ENCODE measurements at places on chromosomes 7 and 10.

GRCh38 chr7:106720641-106721040 lies 59.7 kb upstream of the CCDC71L start:
- H3K4me3 ChIP-seq: no peak overlapping the region
- H3K4me1 ChIP-seq: peaks cover 12% of the 10 kb centered on the region
- H3K36me3 ChIP-seq: peaks cover 4% of the 10 kb centered on the region
- H3K27me3 ChIP-seq: peaks cover 14% of the 10 kb centered on the region

- H3K27me3 ChIP-seq: peaks cover 2% of the 10 kb centered on the region
- no peaks in the 10 kb centered on the region for H3K36me3 ChIP-seq
- H3K4me3 ChIP-seq: no peak overlapping the region
- no peak for DNase-seq
- no peak overlapping the region for H3K27ac ChIP-seq
Observed at GRCh38 chr7:70380421-70381015, 751.4 kb upstream of the GALNT17 start.

GRCh38 chr7:137798073-137798763 lies 48.6 kb downstream of the DGKI start:
- H3K4me1 ChIP-seq: no peaks in the 10 kb centered on the region
- peaks cover 35% of the 10 kb centered on the region for H3K27me3 ChIP-seq
- DNase-seq: no peak
- no peak overlapping the region for H3K27ac ChIP-seq

DNA sequence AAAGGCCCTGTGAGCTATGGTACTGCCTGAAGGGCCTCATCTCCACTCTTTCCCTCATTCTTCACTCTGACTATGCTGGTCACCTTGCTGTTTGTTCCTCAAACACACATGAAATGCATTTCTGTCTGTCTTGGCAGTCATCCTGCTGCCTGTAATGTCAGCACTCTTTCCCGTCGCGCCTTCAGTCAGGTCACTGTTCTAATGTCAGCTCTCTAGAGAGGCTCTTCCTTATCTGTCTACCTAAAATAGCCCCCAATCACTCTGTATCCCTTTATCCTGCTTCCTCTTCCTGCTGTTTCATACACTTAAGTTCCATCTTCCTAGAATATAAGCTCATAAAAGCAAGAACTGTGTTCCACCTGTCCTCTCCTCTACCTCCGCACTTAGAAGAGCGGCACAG lies 215.5 kb downstream of the ZNF33B start:
- peaks cover 15% of the 10 kb centered on the region for H3K27me3 ChIP-seq
- no peaks in the 10 kb centered on the region for H3K4me1 ChIP-seq
- H3K27ac ChIP-seq: no peak overlapping the region
- H3K4me3 ChIP-seq: no peak overlapping the region

DNA sequence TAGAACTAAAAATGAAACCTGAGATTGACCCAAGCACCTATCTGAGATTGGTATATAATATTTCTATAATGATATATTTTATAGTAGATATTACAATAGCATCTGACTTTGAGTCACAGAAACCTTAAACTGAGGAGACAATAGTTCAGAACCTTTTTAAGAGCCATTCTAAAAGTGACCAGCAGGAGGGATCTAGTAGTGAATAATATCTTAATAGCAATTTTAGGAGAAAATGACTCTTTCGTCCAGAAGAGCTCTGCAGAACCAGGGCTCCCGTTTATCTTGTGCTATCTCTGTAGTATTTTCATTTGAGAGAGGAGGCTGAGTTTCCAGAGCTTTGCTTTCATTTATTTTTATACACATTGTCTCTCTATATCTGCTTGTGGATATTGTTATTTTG lies 68.1 kb downstream of the PODXL start:
- peaks cover 8% of the 10 kb centered on the region for H3K4me1 ChIP-seq
- DNase-seq: no peak
- no peaks in the 10 kb centered on the region for H3K27me3 ChIP-seq
- peaks cover 4% of the 10 kb centered on the region for H3K36me3 ChIP-seq
- no peak overlapping the region for H3K4me3 ChIP-seq
- H3K27ac ChIP-seq: no peak overlapping the region

DNA sequence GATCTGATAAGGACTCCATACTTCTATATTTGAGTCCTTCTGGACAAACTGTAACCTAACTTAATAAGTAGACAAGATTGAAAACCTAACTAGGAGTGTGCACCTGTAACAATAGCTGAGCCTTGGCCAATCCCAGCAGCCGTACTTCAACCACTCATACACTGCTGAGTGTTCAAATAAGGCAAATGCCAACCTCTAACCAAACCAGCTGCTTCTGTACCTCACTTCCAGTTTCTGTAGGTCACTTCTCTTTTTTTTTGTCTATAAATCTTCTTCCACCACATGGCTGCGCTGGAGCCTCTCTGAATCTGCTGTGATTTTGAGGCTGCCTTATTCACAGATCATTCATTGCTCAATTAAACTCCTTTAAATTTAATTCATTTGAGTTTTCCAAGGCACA lies 753.2 kb downstream of the DNAJB9 start:
- no peak overlapping the region for H3K4me3 ChIP-seq
- H3K27me3 ChIP-seq: no peaks in the 10 kb centered on the region
- no peaks in the 10 kb centered on the region for H3K36me3 ChIP-seq
- no peak for DNase-seq
- no peaks in the 10 kb centered on the region for H3K4me1 ChIP-seq

- H3K4me3 ChIP-seq: no peak overlapping the region
- no peak overlapping the region for H3K27ac ChIP-seq
- H3K4me1 ChIP-seq: no peaks in the 10 kb centered on the region
Observed at GRCh38 chr7:75809396-75809795, 4.2 kb downstream of the CCL24 start.

- no peak overlapping the region for H3K4me3 ChIP-seq
- DNase-seq: no peak
- no peaks in the 10 kb centered on the region for H3K4me1 ChIP-seq
- H3K27ac ChIP-seq: no peak overlapping the region
- no peaks in the 10 kb centered on the region for H3K27me3 ChIP-seq
- H3K36me3 ChIP-seq: no peaks in the 10 kb centered on the region
Observed at GRCh38 chr10:104038537-104038936, 47.1 kb downstream of the COL17A1 start.

GRCh38 chr7:52708846-52709245 lies 326.6 kb upstream of the POM121L12 start:
- no peak overlapping the region for H3K27ac ChIP-seq
- H3K27me3 ChIP-seq: no peaks in the 10 kb centered on the region

DNA sequence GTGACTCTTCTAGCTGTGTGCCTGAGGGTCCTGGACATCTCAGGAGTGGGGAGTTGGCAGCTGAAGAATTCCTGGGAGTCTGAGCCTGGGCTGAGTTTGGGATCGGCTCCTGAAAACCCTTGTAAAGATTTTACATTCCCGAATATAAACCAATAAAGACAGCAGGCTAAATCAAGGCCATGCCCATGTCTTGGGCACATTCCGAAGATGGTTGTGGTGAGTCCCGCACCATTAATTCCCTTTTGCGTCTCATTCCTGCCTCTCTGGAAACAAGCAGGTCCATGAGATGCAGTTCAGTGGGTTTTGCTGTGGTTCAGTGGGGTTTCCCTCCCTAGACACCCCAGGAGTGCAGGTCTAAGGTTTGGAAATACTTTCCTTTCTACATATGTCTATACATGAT lies 90.9 kb downstream of the COL26A1 start:
- no peak overlapping the region for H3K27ac ChIP-seq
- H3K27me3 ChIP-seq: no peaks in the 10 kb centered on the region
- DNase-seq: no peak
- H3K4me1 ChIP-seq: no peaks in the 10 kb centered on the region
- H3K4me3 ChIP-seq: no peak overlapping the region

GRCh38 chr7:102471791-102472125 lies 7.0 kb downstream of the POLR2J start:
- no peaks in the 10 kb centered on the region for H3K36me3 ChIP-seq
- H3K27me3 ChIP-seq: no peaks in the 10 kb centered on the region
- DNase-seq: peak; percentile 31
- H3K4me3 ChIP-seq: no peak overlapping the region

GRCh38 chr10:123421461-123421860 lies 244.7 kb upstream of the GPR26 start:
- H3K4me3 ChIP-seq: no peak overlapping the region
- no peaks in the 10 kb centered on the region for H3K27me3 ChIP-seq
- H3K27ac ChIP-seq: no peak overlapping the region
- H3K4me1 ChIP-seq: no peaks in the 10 kb centered on the region
- no peaks in the 10 kb centered on the region for H3K36me3 ChIP-seq

DNA sequence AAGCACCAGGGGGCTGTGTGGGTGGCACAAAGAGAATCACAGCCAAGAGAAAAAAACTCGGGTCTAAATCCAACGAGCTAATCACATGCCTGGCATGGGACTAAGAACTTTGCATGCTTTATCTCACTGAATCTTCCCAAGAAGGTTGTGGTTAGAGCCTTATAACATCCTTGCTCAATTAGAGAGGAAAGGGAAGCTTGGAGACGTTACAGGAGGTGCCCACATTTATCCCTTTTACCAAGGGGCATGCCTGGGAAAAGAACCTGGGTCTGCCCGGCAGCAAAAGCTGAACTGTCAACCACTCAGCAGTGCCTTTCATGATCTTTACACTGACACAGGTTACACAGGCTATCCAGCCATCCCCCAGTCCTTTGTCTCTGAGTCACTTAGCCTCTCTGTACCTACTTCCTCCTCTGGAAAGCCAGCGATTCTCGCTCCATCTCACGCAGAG lies 190.1 kb downstream of the PRPF18 start:
- no peak for DNase-seq
- no peaks in the 10 kb centered on the region for H3K4me1 ChIP-seq
- H3K27ac ChIP-seq: no peak overlapping the region
- H3K27me3 ChIP-seq: peaks cover 21% of the 10 kb centered on the region
- no peaks in the 10 kb centered on the region for H3K36me3 ChIP-seq

GRCh38 chr10:94546901-94547185 lies 1.3 kb downstream of the HELLS start:
- peak overlapping the region; percentile 99 for H3K4me3 ChIP-seq
- H3K27me3 ChIP-seq: no peaks in the 10 kb centered on the region
- peaks cover 20% of the 10 kb centered on the region for H3K36me3 ChIP-seq
- peak overlapping the region; percentile 86 for H3K27ac ChIP-seq

GRCh38 chr7:86760236-86760635 lies 116.5 kb downstream of the GRM3 start:
- H3K4me3 ChIP-seq: no peak overlapping the region
- H3K27me3 ChIP-seq: no peaks in the 10 kb centered on the region
- H3K4me1 ChIP-seq: no peaks in the 10 kb centered on the region

All from natural killer cell treated with Interleukin-12 subunit alpha and Interleukin-12 subunit beta and Interleukin-15 and Interleukin-18, amount 100 ng/mL, for 72 hours (primary cell).